CD4-positive, alpha-beta T cell treated with Interleukin-17A for 1 hour (primary cell): ENCODE measurements at places on chromosomes 13 and 19.

- DNase-seq: no peak
Measured at GRCh38 chr13:94946039-94946438, 233.7 kb upstream of the SOX21 start.

- no peak for DNase-seq
Measured at GRCh38 chr13:45940061-45940460, 88.5 kb upstream of the SIAH3 start.

DNA sequence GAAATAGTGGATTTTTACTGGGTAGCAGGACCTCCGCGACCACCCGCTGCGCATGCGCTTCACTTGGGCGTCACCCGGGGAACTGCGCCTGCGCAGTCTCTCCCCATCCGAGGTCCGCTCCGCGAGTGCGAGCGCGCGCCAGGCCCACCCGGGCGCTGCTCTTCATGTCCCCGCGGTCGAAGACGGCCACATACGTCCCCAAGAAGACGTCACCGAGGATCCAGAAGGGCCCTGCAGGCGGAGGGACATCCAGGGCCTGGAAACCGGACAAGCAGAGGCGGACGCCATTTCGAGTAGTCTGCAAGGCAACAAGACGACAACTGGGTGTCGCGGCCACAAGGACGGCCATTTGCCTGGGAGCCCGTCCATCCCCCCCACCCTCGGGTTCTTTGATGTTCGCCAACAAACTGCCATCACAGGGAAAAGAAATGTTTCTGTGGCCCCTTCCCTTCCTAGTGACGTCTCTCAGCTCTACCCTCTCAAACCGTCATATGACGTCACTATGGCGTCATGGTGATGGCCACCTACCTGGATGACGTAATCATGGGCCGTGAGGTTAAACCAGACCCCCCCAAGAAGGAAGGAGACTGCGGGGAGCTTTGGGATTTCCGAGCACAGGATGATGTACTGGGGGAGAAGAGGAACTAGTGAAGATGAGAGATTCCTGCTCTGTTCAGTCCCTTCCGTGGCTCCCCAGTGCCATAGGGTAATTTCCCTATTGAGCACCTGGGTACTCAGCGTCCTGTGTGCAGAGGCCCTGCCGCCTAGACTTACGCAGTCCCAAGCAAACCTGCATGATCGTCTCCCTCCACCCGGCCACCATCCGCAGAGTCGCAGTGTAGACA is 6.7 kb downstream of the NAPSA start:
- DNase-seq: peak; percentile 88

DNA sequence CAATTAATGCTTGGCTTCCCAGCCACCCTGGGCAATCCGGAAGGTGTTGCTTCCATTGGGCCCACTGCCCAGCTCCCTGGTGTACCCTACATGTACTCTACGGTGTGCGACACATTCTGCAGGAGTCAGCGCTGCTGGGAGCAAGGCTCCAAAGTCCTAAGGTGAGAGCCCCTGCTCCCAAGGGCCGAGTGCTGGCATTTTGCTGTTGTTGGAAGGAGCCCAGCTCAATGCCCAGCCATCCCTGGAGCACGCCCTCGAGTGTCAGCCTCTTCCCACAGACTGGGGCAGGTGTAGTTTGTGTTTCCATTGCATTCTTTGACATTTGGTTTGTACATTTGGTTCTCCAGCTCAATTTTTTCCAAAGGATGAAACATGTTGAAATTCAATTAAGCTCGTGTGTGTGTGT is 64.6 kb downstream of the GGACT start:
- DNase-seq: no peak
